Osteoblast (primary cell): ENCODE measurements at places on chromosomes 2 and 18. TPM values are rescaled to one million over a fixed set of nuclear protein-coding genes. Genes with fewer than 3 reads are reported as not detected.

DNA sequence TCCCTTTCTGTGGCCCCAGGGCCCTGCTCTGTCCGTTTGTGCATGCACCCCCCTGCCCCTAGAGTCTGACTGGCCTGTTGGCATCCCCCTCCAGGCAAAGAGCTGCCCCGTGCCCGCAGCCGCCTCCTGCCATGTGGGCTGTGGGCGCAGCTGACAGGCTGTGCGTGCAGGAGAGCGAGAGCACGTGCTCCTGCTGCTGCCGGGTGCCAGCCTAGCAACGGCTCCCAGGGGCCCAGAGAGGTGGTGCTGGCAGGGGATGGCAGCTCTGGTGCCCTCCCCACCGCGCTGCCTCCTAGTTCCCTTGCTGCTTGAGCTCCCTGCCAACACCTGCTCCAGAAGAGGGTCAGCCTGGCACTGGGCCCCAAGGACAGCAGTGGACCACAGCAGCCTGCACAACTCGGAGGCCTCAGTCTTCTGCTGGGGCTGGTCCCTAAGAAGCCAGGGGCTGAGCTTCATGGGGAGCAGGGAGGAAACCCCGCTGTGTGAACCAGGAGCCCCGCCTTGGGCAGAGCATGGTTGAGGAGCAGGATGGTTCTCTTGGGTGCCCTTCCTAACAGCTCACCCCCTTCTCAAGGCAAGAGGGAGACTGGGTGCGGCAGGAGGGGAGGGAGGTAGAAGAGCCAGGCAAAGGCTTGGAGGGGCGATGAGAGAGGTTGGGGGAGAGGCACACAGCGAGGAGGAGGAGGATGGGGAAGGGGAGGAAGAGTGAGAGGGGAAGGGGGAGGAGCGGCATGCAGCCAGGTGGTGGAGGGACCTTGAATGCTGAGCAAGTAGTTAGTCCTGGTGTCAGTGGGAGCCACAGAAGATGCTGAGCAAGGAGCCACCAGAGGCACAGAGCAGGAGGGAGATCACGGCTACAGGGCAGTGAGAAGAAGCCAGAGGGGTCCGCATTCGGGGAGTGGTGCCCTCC lies 23.8 kb upstream of the PTMA start:
- no peaks in the 10 kb centered on the region for H3K36me3 ChIP-seq
- no peak overlapping the region for H3K4me3 ChIP-seq
- DNase-seq: peak; percentile 73
- H3K27me3 ChIP-seq: no peaks in the 10 kb centered on the region
- H3K4me1 ChIP-seq: peaks cover 4% of the 10 kb centered on the region

GRCh38 chr2:219476652-219477151 lies 22.0 kb upstream of the GMPPA start:
- H3K36me3 ChIP-seq: peaks cover 81% of the 10 kb centered on the region
- no peak overlapping the region for H3K27ac ChIP-seq
- H3K4me1 ChIP-seq: no peaks in the 10 kb centered on the region
- DNase-seq: no peak

DNA sequence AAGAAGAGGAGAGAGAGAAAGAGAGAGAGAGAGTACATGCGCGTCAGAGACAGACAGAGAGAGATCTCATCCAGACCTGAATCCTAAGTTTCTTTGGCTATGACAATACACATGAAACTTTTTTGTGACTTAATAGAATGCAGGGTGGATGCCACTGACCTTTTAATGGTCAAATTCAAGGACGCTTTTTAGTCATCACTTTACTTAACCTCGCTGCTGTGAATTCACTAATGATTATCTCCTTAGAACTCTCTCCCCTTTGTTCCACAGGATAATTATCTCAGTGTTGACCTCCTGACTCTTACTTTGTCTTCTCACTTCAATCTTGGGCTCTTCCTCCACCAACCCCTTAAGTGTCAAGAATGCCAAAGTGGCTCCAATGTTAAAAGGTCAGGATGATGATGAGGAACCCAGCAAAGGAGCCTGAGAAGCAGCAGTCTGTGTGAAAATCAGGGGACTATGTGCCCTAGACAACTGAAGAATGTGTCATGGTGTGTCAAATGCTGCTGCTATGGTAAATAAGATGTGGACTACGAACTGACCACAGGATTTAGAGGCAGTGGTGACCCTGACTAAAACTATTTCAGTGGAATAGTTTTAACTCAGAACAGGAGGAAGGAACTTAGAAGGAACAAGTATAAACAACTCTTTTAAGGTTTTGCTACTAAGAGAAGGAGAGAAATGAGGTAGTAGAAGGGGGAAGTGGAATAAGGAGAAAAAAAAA lies 382.1 kb downstream of the ZEB2 start:
- H3K4me1 ChIP-seq: peaks cover 7% of the 10 kb centered on the region
- H3K36me3 ChIP-seq: no peaks in the 10 kb centered on the region
- no peaks in the 10 kb centered on the region for H3K27me3 ChIP-seq
- DNase-seq: peak; percentile 29
- H3K4me3 ChIP-seq: no peak overlapping the region

DNA sequence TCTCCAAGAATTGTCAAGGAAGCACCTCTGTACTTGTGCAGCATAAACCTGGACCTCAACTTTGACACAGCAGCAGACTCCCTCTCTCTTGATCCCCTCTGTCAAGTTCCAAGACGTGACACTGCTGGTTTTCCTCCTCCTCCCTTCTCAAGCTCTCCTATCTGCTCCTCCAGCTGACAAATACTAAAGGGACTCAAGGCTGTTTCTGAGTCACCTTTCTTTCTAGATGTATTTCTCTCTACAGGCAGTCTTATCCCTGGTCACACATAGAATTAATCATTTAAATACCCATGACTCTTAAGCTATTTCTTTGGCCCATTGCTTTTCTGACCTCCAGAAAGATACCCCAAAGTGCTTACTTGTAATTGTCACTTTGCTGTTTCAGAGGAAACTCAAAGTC lies 53.5 kb downstream of the SEPTIN10 start:
- H3K4me3 ChIP-seq: no peak overlapping the region
- peak; percentile 75 for DNase-seq
- H3K27me3 ChIP-seq: no peaks in the 10 kb centered on the region
- H3K4me1 ChIP-seq: peaks cover 31% of the 10 kb centered on the region
- peaks cover 2% of the 10 kb centered on the region for H3K36me3 ChIP-seq
- peak overlapping the region; percentile 80 for H3K27ac ChIP-seq

- H3K27me3 ChIP-seq: peaks cover 6% of the 10 kb centered on the region
- no peak for DNase-seq
- H3K4me3 ChIP-seq: no peak overlapping the region
- H3K36me3 ChIP-seq: no peaks in the 10 kb centered on the region
- H3K27ac ChIP-seq: no peak overlapping the region
Measured at GRCh38 chr2:71282493-71282892, 49.1 kb upstream of the ZNF638 start.

GRCh38 chr2:112170495-112170894 lies 32.3 kb downstream of the FBLN7 start:
- H3K27me3 ChIP-seq: no peaks in the 10 kb centered on the region
- no peak overlapping the region for H3K27ac ChIP-seq
- H3K36me3 ChIP-seq: no peaks in the 10 kb centered on the region

DNA sequence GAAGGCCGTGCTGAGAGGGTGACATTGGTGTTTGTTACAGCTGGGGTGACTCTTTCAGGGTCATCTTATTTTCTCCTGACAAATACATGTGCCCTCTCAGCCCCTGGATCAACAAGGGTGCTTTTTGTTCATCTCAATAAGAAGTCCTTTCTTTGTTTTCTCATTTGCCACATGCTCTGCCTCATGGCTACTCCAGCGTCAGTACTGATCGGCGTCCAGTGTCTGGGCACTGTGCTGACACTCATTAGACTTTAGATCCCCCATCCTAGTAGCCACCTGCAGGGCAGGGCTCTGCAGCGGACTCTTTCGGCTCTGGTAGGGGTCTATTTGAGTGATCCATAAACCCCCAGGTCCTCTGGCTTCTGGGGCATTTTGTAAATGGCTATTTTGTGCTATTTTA lies 38.4 kb downstream of the NPPC start:
- H3K36me3 ChIP-seq: no peaks in the 10 kb centered on the region
- peaks cover 35% of the 10 kb centered on the region for H3K27me3 ChIP-seq
- no peak overlapping the region for H3K4me3 ChIP-seq

DNA sequence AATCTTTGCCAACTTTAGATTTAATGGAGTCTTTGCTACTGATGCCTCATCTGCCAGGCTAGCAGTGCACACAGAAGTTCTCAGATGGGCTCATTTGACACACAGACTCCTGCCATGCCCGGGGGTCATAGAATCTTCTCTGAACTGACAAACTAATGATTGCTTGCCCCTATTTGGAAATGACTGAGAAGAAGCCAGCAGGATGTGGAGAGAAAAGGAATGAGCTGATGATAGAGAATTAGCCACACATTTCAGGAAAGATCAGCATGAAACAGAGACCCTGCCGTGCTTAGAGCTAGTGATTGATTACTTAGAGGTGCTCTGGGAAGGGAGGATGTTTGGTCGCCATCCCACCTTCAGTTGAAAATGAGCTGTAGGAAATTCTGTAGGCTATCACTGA lies 178.5 kb downstream of the TPGS2 start:
- DNase-seq: no peak
- no peaks in the 10 kb centered on the region for H3K4me1 ChIP-seq
- no peak overlapping the region for H3K27ac ChIP-seq
- no peaks in the 10 kb centered on the region for H3K27me3 ChIP-seq

- no peaks in the 10 kb centered on the region for H3K36me3 ChIP-seq
- peaks cover 3% of the 10 kb centered on the region for H3K4me1 ChIP-seq
- no peak for DNase-seq
- H3K27ac ChIP-seq: no peak overlapping the region
- H3K27me3 ChIP-seq: no peaks in the 10 kb centered on the region
Measured at GRCh38 chr2:851078-851477, 99.6 kb upstream of the SNTG2 start.

DNA sequence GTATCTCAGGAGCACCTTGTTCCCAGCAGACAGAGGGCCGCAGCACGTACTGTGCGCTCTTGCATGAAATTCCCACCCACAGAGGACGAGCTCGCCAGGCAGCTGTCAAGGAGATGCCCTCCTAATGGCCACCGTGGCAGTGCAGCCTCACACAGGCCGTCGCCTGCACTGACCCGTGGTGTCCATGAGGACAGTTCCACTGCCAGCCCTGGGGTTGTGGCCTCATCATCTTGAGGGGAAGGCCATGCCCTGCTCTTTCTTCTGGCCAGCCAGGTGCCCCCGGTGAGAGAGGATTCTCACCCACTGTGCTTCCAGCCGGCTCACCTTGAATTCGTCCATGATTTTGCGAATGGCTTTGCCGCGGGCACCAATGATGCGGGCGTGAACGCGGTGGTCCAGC lies 42.0 kb downstream of the ANO7 start:
- no peaks in the 10 kb centered on the region for H3K27me3 ChIP-seq
- H3K4me1 ChIP-seq: no peaks in the 10 kb centered on the region
- DNase-seq: peak; percentile 21
- no peak overlapping the region for H3K4me3 ChIP-seq
- no peak overlapping the region for H3K27ac ChIP-seq

GRCh38 chr2:121888189-121888557 lies 132.7 kb downstream of the TSN start:
- no peaks in the 10 kb centered on the region for H3K36me3 ChIP-seq
- DNase-seq: no peak
- no peaks in the 10 kb centered on the region for H3K27me3 ChIP-seq
- H3K4me3 ChIP-seq: no peak overlapping the region
- H3K27ac ChIP-seq: no peak overlapping the region

GRCh38 chr2:201890453-201890852 lies 84.1 kb downstream of the CDK15 start:
- no peak overlapping the region for H3K4me3 ChIP-seq
- peaks cover 19% of the 10 kb centered on the region for H3K4me1 ChIP-seq
- H3K36me3 ChIP-seq: no peaks in the 10 kb centered on the region

DNA sequence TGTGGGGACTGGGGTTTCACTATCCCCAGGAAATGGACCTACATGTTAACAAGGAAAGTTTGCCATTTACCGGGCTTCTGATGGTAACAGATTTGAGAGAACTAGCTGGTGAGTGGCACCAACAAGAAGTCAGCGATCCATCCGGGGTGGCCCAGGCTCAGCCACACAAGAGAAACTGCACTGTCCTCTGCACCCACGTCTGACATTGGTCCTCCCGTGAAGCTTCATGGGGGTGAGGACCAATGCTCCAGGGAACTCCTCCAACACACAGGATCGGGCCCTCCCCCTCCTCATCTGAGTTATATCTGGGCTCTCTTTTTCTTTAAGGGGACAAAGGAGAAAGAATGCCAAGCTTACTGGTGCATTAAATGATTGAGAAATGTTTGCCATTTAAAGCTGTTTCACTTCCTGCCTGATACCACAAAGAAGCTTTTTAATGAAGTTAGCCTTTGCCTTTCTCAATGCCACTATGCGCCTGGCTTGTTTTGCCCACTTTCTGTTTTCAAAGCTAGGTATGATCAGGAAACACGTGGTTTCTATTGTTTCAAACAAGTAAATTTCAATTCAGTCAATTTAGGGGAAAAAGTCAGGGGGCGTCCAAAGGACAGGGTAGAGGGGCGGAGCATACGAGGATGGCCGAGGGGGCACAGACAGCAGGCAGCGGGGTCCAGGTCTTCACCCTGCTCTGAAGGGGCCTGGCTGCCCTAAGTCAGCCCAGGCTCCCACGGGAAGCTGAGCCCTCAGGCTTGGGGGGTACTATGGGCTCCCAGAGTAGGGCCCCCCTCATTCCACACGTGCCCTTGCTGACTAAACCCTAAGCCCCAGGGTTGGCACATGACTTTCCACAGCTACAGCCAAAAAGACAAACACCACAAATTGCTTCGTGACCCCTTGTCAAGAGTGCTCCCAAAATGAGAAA lies 204.0 kb upstream of the ID2 start:
- H3K27ac ChIP-seq: no peak overlapping the region
- peaks cover 10% of the 10 kb centered on the region for H3K4me1 ChIP-seq
- H3K36me3 ChIP-seq: no peaks in the 10 kb centered on the region
- peaks cover 5% of the 10 kb centered on the region for H3K27me3 ChIP-seq

Gene DNER
- total RNA-seq: 0.36 and 1.2 TPM in 2 replicates

Gene MERTK
- total RNA-seq: 0.59 and 0.72 TPM in 2 replicates

Gene GALNT1
- 775 and 796 TPM in 2 replicates for total RNA-seq

Gene ADRA2B
- total RNA-seq: under 0.01 TPM in 1 of 2 replicates, not detected in the other
